ENCODE measurements at places on chromosomes 6 and 20. TPM values are rescaled to one million over a fixed set of nuclear protein-coding genes. Genes with fewer than 3 reads are reported as not detected.

Gene TUBB2B
- 0.84 TPM for total RNA-seq

Gene SLC2A10
- total RNA-seq = under 0.01 TPM

Gene PROKR2
- total RNA-seq = not detected

Gene EDN1
- total RNA-seq = 4.9 TPM

Gene C6orf163
- 2.0 TPM for total RNA-seq

Gene SLC24A3
- total RNA-seq = 1.0 TPM

Gene MAN1A1
- total RNA-seq = 33.4 TPM

Gene DEFB124
- not detected for total RNA-seq
